ENCODE measurements at places on chromosomes 5 and 9.

DNA sequence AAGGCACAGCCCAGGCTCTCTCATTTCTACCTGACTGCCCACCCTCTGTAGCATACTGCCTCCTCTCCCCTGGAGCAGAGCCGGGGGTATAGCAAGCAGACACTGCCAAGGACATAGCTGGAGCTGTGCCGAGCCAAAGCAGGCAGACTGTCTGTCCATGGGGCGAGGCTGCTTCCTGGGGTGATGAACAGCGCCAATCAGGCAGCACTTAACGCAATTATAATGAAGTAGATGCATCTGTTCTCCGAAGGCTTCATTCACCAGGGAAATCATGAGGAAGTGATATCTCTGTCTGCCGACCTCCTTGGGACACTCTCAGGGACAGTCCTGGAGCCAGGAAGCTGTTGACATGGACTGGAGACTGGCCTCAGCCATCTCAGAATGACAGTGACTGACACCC, 230.7 kb downstream of the ASTN2 start:
- no peak for DNase-seq

GRCh38 chr5:106578736-106579135, 1092.0 kb downstream of the EFNA5 start:
- no peak for DNase-seq

GRCh38 chr9:126510564-126510963, 103.2 kb upstream of the LMX1B start:
- no peak for DNase-seq

DNA sequence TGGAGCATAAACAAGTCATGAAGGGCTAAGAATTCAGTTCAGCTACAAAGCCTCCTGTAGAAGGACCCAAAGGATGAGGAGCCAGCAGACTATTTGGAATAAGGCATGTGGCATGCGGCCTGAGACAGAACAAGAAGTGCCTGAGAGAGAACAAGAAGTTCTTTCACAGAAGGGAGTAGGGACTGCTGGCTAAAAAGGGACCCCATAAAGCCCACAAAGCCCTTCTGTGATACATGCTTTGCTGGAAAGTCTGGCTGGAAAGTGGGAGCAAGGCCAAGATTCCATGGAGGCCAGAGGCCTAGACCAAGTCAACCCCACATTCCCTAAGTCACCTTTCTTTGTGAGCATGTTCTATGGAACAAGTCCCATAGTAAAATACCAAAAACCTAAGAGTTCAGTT, 35.9 kb upstream of the UBAP2 start:
- DNase-seq = peak; percentile 31

DNA sequence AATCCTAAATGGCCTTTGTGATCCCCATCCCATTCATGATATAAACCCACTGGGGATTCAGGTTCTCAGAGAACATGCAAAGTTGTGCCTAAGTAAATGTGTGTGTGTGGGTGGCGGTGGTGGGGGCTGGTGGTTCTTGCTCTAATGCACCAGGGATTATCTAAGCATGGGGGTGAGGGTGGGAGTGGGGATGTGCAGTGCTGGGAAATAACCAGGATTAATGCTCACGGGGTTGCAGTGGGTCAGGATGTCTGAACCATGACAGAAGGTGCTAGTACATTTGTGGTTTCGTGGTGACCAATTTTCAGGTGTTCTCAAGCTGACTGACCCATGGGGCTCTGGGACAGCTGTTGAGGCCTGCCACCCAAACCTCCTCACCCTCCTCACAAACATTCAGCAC, 101.0 kb downstream of the ZNF608 start:
- DNase-seq = no peak

GRCh38 chr5:143057580-143057999, 287.4 kb downstream of the ARHGAP26 start:
- no peak for DNase-seq

DNA sequence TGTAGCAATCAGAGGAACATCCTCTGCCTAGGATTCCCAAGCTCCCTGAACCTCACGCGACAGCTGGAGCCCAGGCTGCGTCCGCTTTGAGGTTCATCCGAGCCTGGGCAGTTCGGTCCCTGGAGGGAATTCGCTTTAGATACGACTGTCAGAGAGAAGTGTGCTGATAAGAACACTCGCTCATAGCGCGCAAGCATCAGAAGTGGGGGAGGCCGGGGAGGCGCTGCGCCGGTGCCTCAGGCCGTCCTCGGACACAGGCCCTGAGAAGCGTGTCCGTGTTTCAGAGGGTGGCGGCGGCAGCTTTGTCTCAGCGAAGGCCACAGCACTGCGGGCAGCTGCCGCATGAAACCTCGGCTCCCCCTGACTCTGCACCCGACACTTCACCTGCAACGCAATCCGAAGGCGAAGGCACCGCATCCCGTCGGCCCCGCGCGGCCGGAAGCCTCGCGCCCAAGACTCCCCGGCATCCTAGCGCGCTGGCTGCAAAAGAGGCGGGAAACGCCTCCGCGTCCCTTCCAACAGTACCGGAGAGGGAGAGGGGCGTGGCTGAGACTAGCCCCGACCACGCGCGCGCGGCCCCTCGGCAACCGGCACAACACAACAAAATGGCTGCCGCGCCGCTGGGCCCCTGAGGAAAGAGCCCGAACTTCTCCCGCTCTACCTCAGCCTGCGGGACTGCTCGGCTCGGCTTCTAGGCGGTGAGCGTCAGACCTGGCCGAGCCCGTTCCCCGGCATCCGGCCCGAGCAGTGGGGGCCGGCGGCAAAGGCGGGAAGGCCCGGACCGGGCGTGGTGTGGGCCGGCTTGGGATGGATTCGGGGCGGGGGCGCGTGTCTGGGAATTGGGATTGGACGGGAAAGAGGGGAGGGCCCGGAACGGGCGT, at the start of gene CNTRL:
TSS of gene CNTRL (plus strand) at position 586 of the 881 bp plus-strand sequence. CDS start 13,372 bp downstream, outside the sequence.
- DNase-seq = peak; percentile 91

GRCh38 chr5:138212828-138213160, 329 bp downstream of the CDC23 start:
- peak; percentile 19 for DNase-seq

GRCh38 chr9:114689813-114690212, 7.8 kb upstream of the TEX48 start:
- no peak for DNase-seq

GRCh38 chr5:167442922-167443321, 848.5 kb upstream of the WWC1 start:
- DNase-seq = no peak

GRCh38 chr5:20972419-20972925, 984.5 kb upstream of the CDH18 start:
- DNase-seq = peak; percentile 1

DNA sequence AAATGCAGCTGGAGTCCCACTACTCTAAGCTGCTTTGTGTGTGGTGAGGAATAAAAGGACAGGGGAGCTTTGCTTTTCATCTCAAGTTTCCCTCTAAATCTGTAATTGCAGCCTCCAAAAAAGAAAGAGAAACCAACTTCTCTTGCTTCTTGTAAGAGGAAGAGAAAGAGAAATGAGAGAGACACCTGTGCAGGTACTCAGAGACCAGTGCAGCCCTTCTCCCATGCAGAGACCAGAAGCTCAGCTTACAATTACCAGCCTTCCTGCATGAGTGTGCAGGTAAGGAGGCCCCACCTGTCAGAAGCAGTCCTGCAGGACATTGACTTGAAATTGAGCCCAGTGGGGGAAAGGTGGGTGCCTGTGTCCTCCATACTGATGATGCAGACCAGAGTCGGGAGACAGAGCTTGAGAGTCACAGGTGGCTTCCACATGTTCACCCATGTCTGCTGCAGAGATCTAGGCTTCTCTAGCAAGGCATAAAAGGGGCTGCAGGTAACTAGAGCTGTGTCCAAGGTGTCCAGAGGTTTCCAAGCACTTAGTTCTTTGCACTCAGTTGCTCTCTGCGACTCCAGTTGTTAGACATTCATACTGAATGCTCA, 15.3 kb upstream of the MED10 start:
- DNase-seq = no peak

Data from GM03348 (cell line).